ENCODE measurements at places on chromosomes 2 and 18.

DNA sequence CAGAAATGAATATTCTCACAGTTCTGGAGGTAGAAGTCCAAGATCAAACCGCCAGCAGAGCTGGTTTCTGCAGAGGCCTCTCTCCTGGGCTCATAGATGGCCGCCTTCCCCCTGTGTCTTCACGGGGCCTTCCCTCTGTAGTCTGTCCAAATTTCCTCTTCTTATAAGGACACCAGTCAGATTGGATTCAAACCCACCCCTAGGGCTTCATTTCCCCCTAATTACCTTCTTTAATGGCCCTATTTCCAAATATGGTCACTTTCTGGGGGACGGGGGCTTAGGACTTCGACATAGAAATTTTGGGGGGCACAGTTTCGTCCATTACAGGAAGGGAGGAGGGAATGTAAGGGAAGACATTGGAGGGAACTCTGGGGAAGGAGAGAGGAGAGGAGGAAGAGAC lies 132.6 kb downstream of the DDX1 start:
- DNase-seq: no peak

- no peak for DNase-seq
Observed at GRCh38 chr18:46148810-46149209, 44.6 kb downstream of the HAUS1 start.

- DNase-seq: no peak
Observed at GRCh38 chr2:109529532-109530449, 84.0 kb downstream of the SEPTIN10 start.

DNA sequence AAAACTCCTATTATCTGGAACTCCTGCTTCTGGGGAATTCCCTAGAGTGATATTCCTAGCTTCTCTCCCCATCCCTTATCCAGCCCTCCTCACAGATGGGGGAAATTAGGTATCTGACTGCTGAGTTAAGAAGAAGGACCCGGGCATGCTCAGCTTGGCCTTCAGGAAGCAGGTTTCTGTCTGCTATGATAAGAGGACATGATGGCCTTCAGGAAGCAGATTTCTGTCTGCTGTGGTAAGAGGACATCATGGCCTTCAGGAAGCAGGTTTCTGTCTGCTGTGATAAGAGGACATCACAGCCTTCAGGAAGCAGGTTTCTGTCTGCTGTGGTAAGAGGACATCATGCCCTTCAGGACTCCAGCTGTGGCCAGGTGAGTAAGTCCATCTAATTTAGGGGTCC lies 65.2 kb downstream of the PLEKHM3 start:
- DNase-seq: no peak

- DNase-seq: no peak
Observed at GRCh38 chr18:56568986-56569385, 69.4 kb downstream of the TXNL1 start.

- no peak for DNase-seq
Observed at GRCh38 chr18:48693625-48694262, 154.9 kb downstream of the CTIF start.

- DNase-seq: no peak
Observed at GRCh38 chr18:31548853-31549252, 42.8 kb upstream of the TTR start.

GRCh38 chr18:45617284-45617683 lies 2.0 kb downstream of the SLC14A2 start:
- DNase-seq: no peak

- DNase-seq: no peak
Observed at GRCh38 chr2:14960686-14961324, 328.3 kb downstream of the LRATD1 start.

GRCh38 chr2:85890522-85891176 lies 1.9 kb upstream of the ST3GAL5 start:
- DNase-seq: no peak

- DNase-seq: no peak
Observed at GRCh38 chr2:26805241-26805676, 19.4 kb downstream of the CENPA start.

DNA sequence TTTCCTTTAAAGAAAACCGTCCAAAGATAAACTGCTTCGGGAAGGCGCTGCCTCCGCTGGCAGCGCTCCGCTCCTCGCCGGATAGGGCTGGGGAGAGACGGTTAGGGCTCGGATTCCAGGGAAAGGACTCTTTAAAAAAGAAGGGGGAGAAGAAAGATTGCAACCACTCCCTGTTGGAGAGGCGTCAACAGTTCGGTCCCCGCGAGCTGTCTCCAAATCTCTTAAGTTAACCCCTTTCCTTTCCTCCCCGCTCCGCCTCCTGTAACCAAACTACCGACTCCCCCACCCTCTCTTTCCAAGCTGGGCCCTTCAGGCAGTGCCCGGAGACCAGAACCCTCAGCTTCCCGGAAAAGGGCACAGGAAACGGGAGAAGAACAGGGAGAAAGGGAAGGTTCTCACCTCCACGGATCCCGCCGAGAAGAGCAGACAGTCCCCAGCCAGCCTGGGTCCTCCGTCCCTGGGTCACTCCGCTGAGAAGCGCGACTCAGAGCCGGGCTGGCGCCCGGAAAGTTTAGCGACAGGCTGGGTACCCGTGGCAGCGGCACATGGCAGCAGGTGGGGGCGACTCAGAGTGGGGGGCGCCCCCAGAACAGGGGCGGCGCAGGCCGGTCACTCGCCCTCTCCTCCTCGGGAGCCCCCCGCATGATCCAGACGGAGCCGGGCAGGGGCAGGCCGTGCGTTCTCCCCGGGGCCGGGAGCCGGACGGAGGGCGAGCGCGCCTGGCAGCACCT lies 675 bp downstream of the FZD5 start:
- no peak for DNase-seq

GRCh38 chr2:128623776-128624761 lies 305.4 kb upstream of the HS6ST1 start:
- DNase-seq: no peak

DNA sequence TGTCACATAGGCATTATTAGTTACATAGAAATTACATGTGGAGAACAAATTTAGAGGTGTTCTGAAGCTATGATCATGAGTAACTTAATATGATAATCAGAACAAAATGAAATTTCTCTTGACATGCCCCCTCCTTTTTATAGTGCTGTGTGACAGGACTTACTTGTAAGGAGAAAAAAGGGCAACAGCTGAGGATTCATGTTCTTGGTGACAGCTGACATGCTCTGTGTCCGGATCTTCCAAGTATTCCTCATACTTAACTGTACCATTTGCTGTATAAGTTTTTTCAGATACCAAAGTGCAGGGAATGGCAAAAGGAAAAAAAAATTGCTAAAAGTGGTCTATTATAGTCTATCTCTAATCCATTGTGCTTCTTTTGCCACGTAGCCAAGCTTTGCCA lies 3.5 kb upstream of the MYL1 start:
- no peak for DNase-seq

DNA sequence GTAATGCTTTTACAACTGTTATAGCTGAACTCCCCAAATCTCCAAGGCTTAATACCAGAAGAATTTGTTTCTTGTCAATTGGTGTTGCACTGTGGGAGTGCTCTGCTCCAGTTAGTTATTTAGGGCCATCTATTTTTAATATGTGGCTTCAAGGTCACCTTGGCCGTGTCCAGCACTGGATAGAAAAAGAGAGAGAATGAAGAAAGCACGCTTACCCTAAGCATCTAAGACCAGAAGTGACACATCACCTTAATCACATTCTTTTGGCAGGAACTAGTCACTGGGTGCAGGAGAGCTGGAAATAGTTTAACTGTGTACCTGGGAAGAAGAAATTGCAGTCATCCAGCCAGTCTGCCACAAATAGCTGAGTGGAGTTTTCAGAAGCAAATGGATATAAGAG lies 78.8 kb downstream of the VWC2L start:
- DNase-seq: no peak

DNA sequence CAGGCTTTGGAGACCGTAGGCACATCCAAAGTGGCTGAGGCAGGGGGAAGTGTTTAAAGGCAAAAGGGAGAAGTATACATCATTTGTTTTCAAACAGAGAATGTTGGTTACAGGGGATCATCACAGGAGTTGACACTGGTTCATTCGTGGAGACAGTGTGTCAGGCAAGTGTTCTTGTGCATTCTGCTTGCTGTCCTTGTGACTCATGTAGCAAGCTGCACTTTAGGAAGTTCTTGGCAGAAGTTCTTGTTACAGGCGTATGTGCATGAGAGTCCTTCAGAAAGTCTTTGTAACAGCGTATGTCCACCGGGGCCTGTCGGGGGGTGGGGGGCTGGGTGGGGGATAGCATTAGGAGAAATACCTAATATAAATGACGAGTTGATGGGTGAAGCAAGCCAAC lies 36.5 kb upstream of the B4GALT6 start:
- DNase-seq: no peak

DNA sequence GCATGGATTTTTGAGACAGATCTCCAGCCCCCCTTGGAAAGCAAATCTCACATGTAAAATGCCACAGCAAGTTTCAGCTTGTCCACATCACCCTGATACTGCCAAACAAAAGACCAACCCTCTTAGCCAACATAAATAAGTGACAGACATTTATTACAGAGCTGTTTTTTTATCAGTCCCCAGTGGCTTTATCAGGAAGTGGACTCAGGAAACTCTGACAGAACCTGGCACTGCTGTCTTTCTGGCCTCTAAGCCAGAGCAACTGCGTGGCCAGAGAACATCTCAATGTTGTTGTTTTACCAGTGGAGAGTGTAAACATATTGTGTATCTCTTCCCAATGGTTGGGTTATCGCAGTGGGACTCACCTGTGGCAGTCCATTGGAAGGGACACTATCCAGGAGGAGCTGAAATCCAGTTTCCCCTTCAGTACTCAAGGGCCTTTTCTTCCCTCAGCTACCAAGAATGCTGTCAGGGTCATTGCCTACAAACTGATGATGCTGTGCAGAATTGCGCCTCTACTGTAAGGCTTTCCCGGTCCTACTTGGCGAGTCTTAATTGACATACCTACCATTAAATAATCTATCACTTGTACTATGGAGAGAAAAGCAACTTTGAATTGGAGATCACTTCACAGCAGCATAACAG lies 22.0 kb downstream of the SLC14A1 start:
- DNase-seq: no peak

- DNase-seq: peak; percentile 72
Observed at GRCh38 chr2:165016772-165017411, 61.6 kb upstream of the SLC38A11 start.

- no peak for DNase-seq
Observed at GRCh38 chr2:238226698-238227586, 12.9 kb downstream of the HES6 start.

- no peak for DNase-seq
Observed at GRCh38 chr2:178306352-178307073, 112.2 kb downstream of the OSBPL6 start.

DNA sequence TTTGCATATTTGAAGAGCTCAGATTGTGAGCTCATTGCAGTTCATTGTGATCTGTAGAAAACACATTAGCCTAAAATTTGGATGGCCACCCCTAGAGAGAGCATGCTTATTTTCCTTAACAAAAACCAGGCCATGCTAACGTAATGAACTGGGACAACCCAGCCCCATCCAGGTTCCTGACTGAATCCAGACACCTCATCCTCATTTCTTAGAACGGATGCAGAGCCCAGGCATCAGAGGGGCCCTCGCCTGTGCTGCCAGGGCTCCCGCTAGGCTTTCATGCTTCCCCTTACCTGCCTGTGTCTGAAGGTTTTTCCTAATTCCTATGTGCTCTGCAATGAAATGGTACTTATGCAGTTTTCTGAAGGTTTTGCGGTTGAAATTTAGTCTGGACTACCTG lies 171.1 kb downstream of the CCDC102B start:
- DNase-seq: no peak

GRCh38 chr2:51559026-51559425 lies 527.1 kb upstream of the NRXN1 start:
- DNase-seq: no peak

DNA sequence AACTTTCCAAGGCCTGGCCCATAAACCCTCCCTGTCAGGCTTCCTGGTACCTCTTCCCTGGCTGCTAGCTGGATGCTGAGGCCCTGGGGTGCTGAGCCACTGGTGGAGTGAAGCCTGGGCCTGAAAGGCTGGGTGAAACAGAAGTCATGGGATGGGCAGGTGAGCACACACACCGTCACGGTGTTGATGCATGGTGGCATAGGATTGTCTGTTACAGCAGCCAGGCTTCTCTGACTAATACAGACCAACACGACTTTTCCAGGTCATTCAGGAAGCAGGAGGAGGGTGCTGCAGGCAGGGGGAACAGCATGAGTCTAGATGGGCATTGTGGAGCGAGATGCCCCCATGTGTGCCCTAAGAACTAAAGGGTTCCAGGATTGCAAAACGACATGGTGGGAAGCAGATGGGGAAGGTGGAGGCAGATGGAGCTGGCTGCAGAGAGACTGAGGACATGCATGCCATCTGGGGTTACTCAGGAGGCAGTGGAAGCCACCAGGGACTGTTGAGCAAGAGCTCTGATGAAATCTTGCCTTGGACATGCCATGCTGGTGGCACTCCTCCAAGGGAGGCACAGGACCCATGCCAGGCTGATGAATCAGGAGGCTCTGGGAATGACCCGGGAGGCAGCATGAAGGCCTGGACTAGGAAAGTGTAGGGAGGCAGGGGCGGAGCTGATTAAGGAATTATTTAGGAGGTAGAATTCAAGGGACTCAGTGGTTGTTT lies 480.9 kb downstream of the TSN start:
- DNase-seq: no peak

DNA sequence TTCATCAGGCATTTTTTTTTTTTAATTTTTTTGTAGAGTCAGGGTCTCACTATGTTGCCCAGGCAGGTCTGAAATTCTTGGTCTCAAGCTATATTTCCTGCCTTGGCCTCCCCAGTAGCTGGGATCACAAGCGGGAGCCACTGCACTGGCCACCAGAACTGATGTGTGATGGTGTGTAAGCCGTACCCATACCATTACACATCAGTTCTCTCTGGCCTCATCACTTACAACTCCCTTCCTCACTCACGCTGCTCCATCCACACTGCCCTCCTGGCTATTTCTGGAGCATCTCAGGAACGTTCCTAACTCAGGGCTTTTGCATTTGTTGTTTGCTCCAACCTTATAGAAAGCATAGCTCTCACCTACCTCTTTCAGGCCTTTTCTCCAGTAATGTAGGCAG lies 834.5 kb upstream of the ID2 start:
- DNase-seq: no peak
